SK-N-SH treated with all-trans-retinoic acid at 6 μM for 48 hours (cell line): ENCODE measurements at places on chromosomes 11 and 22.
A peak's percentile ranks its signal among the peaks of the same experiment; 100 is the strongest.

GRCh38 chr11:2549491-2549875, 104.7 kb downstream of the KCNQ1 start:
- ATAC-seq = no peak

GRCh38 chr22:24117942-24118341, 63.3 kb upstream of the SUSD2 start:
- peak; percentile 52 for ATAC-seq

GRCh38 chr11:86152006-86152862, 83.3 kb upstream of the PICALM start:
- ATAC-seq = peak; percentile 75

DNA sequence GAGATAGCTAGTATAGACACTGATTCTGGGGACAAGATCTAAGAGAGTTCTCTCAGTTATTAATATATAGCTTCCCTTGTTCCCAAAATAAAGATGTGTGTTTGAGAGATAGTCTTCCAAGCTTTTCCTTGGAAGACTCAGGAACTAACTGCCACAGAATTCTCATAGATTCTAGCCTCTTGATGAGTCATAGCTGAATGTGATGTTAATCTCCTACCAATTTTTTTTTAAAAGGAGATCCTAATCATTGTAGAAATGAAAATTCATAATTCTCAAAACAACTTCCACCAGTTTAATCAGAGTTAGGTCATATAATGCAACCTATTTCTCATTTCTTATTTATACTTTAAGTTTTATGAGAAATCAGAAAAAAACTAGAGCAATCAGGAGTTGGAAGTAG, 148.8 kb downstream of the JRKL start:
- ATAC-seq = no peak

DNA sequence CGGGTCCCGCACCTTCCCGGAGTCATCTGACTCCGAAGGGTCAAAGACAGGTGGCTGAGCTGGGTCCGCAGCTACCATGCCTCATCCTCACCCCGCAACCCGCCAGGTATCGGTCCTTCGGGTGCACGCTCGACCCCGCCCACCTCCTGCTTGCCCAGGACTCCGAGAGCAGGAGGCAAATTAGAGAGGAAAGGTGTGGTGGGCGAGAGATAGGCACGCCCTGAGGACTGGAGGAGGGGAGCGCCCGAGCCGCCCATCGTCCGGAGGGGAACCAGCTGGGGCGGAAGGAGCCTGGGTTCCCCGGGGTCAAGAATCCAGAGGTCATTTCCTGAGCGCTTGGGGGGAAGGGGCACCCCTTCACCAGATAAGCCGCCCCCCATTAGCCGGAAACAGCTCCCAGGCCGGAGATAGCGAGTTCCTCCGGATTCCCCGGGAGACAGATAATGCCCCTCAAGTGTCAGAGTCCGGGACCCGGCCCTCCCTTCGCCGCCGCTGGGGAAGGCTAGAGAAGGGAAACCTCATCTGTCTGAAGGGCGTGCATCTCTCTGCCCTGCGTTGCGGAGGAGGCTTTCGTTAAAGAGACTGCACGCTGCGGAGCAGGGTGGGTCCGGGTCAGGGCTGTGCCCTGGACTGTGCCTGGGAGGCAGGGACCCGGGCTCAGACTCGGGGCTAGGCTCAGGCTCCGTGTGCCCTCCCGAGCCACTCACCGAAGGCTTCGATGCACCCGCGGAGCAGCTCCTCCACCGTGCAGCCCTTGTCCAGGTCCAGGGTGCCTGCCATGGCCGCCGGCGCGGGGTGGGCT, 1.7 kb downstream of the RASGRP2 start:
- no peak for ATAC-seq

DNA sequence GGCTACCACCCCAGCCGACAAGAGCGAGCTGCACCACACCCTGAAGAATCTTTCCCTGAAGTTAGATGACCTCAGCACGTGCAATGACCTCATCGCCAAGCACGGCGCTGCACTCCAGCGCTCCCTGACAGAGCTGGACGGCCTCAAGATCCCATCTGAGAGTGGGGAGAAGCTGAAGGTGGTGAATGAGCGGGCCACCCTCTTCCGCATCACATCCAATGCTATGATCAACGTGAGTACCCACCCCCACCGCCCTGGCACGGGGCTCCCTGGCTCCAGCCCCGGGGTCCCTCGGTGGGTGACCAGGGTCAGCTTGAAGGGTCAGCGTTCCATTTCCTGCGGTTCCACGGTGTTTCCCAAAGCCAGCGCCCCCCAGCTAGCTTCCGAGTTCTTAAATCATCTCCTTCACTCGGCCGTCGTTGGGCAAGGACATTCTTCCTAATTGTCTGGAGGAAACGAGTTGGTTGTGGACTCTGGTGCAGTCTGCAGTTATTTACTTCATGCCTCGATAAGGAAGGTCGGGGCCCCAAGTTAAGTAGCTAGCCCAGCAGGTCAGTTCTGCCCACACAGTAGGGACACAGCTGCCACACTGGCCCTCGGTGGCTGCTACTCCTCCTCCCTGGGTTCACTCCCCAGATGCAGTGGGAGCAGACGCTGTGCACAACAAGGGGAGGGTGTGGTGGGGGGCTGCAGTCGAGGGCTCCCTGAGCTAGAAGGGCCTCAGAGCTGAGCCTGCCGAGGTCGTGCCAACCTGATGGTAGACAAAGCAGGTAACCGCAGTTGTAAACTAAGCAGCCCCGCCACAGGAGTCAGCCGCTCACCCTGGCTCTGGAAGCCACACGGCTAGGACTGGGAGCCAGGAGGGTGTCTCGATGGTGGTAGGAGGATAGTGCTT, 97.9 kb downstream of the MORC2 start:
- ATAC-seq = no peak

DNA sequence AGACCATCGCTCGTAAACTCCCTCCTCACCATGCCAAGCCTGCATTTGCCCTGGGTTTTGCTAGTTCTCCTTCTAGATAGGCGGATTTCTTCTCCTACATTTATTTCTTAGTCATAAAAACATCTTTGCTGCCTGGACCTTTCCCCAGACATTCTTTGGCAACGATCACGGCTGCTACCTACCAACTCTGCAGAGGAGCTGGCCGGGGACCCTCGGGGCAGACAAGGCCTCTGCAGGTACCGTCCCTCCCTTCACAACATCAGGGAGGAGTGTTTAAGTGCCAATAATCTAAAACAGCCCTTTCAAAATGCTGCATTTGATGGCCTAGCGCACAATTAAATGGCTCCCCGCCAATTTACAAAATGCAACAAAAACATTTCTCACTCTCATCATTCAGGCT, 34.4 kb downstream of the BRD1 start:
- ATAC-seq = no peak
